ENCODE measurements at places on chromosomes 2 and 18. TPM values are rescaled to one million over a fixed set of nuclear protein-coding genes. Genes with fewer than 3 reads are reported as not detected.

- peaks cover 48% of the 10 kb centered on the region for H3K4me1 ChIP-seq
- peak overlapping the region; percentile 15 for H3K27ac ChIP-seq
- no peaks in the 10 kb centered on the region for H3K36me3 ChIP-seq
- H3K4me3 ChIP-seq, result no peak overlapping the region
Measured at GRCh38 chr2:64641599-64641998, 12.1 kb downstream of the SERTAD2 start.

GRCh38 chr18:5150894-5151293, 46.2 kb downstream of the AKAIN1 start:
- DNase-seq, result no peak
- H3K4me3 ChIP-seq, result no peak overlapping the region
- no peaks in the 10 kb centered on the region for H3K27me3 ChIP-seq
- no peak overlapping the region for H3K27ac ChIP-seq

- H3K27me3 ChIP-seq, result no peaks in the 10 kb centered on the region
- no peak overlapping the region for H3K4me3 ChIP-seq
- H3K27ac ChIP-seq, result no peak overlapping the region
Measured at GRCh38 chr18:52216666-52217065, 123.3 kb upstream of the DCC start.

DNA sequence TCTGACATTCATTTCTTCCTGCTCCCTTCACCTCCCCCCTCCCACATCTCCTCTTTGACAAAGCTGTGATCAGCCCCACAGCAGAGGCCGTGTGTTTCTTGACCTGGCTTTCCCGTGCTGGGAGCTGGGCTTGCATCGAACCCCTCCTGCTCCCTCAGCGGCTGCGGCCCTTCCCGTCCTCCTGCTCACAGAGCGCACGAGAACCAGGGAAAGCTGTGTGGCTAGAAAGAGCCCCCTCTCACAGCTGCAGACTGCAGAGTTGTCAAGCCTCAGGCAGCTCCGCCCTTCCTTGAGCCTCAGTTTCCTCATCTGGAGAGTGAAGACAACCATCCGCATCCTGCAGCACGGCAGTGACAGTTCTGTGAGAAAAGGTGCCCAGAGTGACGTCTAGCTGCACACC, 65.7 kb upstream of the GLI2 start:
- H3K27me3 ChIP-seq, result no peaks in the 10 kb centered on the region
- H3K27ac ChIP-seq, result no peak overlapping the region
- no peaks in the 10 kb centered on the region for H3K36me3 ChIP-seq
- no peak for DNase-seq
- H3K4me3 ChIP-seq, result no peak overlapping the region

- H3K27me3 ChIP-seq, result no peaks in the 10 kb centered on the region
- H3K4me3 ChIP-seq, result no peak overlapping the region
- no peaks in the 10 kb centered on the region for H3K36me3 ChIP-seq
- DNase-seq, result peak; percentile 42
- H3K27ac ChIP-seq, result no peak overlapping the region
Measured at GRCh38 chr2:232541195-232541960, 1.9 kb downstream of the CHRNG start.

DNA sequence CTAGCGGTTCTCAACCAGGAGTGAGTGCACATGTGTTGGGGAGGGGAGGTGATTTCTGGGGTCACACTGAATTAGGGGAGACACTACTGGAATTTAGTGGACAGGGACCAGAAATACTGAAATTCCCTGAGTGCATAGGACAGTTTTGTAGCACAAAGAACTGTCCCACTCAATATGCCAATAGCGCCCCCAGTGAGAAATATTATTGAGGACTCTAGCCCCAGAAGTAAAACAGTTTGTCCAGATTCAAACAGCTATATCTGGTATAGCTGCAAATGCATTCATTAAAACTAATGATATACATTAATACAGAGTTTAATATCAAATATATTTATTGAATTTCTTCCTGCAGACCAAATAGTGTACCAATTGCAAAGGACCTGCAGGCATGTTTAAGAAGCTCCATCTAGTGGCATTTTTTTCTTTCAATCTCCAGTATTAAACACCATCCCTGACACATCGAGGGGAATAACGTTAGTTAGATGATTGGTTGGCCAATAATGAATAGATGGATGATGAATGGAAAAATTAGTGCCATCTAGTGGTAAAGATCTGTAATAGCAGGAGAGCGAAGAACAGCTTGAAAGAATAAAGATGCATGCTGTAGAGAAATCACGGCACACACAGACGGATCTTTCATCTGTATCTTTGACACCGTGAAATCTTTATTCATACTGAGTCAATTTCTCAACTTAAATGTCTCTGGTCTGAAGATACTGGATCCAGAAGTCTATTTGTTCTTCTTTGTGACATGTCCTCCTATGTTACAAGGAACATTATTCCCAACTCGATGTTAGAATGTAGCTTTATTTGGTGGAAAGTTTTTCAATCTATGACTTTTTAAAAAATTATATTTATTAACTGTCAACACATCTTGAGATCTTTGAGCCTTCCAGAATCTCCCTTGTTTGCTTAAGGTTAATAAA, 62.5 kb downstream of the DHRS9 start:
- H3K27ac ChIP-seq, result no peak overlapping the region
- no peaks in the 10 kb centered on the region for H3K27me3 ChIP-seq
- H3K4me1 ChIP-seq, result no peaks in the 10 kb centered on the region
- no peak for DNase-seq
- no peak overlapping the region for H3K4me3 ChIP-seq
- H3K36me3 ChIP-seq, result no peaks in the 10 kb centered on the region

GRCh38 chr18:55981712-55982475, 393.9 kb upstream of the TCF4 start:
- H3K27ac ChIP-seq, result peak overlapping the region; percentile 3
- H3K4me1 ChIP-seq, result no peaks in the 10 kb centered on the region
- DNase-seq, result no peak
- no peak overlapping the region for H3K4me3 ChIP-seq
- H3K36me3 ChIP-seq, result no peaks in the 10 kb centered on the region
- H3K27me3 ChIP-seq, result no peaks in the 10 kb centered on the region

GRCh38 chr18:6956999-6957398, 160.6 kb downstream of the LAMA1 start:
- H3K4me3 ChIP-seq, result no peak overlapping the region
- H3K4me1 ChIP-seq, result no peaks in the 10 kb centered on the region
- H3K27ac ChIP-seq, result no peak overlapping the region
- H3K27me3 ChIP-seq, result no peaks in the 10 kb centered on the region
- H3K36me3 ChIP-seq, result no peaks in the 10 kb centered on the region

DNA sequence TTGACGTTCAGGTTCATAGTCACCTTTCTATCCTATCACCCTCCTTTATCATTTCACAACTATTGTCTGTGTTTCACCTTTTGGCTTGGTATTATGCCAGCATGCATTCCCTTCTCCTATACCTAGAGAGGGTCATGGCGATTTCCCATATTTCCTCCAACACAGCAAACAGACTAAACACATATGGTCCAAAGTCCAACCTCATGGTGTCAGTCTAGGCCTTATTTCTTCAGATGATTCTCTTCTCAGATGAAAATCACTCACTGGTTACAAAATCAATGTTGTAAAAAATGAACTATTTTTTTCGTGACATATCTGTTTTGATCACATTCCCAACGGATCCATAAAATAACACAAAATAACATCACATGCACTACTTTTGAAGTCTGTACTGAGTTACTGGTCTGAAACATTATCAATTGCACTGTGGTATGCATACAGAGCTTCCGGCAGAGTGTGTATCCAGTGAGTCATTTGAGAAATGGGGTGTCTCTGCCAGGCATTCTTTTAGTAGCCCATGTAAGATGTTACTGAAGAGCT, 204.8 kb upstream of the GALNT5 start:
- no peak for DNase-seq
- no peak overlapping the region for H3K4me3 ChIP-seq
- H3K27ac ChIP-seq, result no peak overlapping the region
- no peaks in the 10 kb centered on the region for H3K4me1 ChIP-seq
- H3K36me3 ChIP-seq, result no peaks in the 10 kb centered on the region

DNA sequence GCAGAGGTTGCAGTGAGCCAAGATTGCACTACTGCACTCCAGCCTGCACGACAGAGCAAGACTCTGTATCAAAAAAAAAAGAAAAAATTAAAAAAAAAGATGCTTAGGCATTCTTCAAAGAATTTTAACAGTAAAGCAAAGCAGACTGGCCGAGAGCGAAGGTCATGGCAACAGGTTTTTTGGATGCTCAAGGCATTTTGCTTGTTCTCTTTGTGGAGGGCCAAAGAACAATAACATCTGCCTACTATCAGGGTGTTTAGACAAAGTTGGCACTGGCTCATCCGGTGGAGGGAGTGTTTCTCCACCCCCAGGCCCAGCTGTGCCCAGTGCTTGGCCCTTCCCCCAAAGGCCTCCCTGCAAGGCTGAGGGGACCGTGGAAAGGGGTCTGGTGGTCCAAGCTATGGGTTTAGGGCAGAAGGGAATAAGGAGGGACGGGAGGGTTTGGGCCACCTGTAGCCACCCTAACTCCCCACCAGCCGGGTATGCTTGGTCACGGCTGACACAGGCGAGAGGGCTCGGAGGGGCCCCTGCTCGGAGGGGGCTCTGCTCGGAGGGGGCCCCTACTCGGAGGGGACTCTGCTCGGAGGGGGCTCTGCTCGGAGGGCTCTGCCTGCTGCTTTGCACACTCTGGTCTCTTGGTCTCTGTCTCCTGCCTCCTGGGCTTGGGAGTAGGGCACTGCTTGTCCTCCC, 26.7 kb upstream of the ALLC start:
- no peaks in the 10 kb centered on the region for H3K36me3 ChIP-seq
- H3K27me3 ChIP-seq, result no peaks in the 10 kb centered on the region
- no peaks in the 10 kb centered on the region for H3K4me1 ChIP-seq

- no peak for DNase-seq
- H3K27me3 ChIP-seq, result no peaks in the 10 kb centered on the region
Measured at GRCh38 chr2:55048508-55049042, 1.7 kb downstream of the RTN4 start.

- H3K4me1 ChIP-seq, result no peaks in the 10 kb centered on the region
- H3K36me3 ChIP-seq, result no peaks in the 10 kb centered on the region
- no peak for DNase-seq
- H3K4me3 ChIP-seq, result no peak overlapping the region
- no peaks in the 10 kb centered on the region for H3K27me3 ChIP-seq
- H3K27ac ChIP-seq, result no peak overlapping the region
Measured at GRCh38 chr2:170456914-170457313, 258.2 kb upstream of the SP5 start.

DNA sequence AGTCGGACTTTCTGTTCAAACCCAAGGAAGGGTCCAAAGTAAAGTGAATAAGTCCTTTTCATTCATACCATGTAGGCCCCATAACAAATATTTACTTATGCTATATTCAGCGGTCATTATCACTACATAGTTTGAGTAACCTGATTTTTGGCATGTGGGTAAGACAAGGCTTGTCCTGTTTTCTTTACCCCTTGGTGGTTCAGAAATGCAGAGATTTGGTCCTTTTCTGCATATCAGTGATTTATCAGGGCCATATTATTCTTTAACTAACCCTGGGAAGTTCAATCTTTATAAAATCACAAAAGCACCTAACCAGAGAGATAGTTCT, 157.4 kb downstream of the GPD2 start:
- no peaks in the 10 kb centered on the region for H3K4me1 ChIP-seq
- H3K36me3 ChIP-seq, result no peaks in the 10 kb centered on the region
- no peak overlapping the region for H3K4me3 ChIP-seq
- no peak overlapping the region for H3K27ac ChIP-seq
- no peaks in the 10 kb centered on the region for H3K27me3 ChIP-seq
- no peak for DNase-seq

- H3K36me3 ChIP-seq, result no peaks in the 10 kb centered on the region
- H3K4me1 ChIP-seq, result no peaks in the 10 kb centered on the region
- H3K4me3 ChIP-seq, result no peak overlapping the region
- no peaks in the 10 kb centered on the region for H3K27me3 ChIP-seq
- no peak overlapping the region for H3K27ac ChIP-seq
Measured at GRCh38 chr2:160730296-160730995, 236.8 kb upstream of the RBMS1 start.

DNA sequence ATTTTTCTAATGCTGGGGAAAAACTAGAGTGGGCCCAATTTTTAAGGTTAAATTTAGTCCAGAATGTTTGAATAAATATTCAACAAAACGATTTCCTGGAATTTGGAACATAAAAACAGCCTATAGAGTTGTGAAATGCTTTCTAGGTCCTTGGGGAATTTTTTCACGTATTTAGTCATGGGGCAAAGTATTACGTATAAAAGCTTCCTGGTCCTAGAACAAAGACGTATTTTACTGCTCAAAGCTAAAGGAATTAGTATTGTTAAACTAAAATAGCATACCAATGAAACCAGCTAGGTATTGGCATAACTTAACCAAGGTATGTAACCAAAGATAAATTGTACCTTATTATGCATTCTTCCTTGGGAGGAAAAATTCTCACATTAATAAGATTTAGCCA, 1.6 kb downstream of the SESTD1 start:
- H3K4me3 ChIP-seq, result peak overlapping the region; percentile 77
- no peaks in the 10 kb centered on the region for H3K36me3 ChIP-seq
- H3K4me1 ChIP-seq, result no peaks in the 10 kb centered on the region
- DNase-seq, result no peak
- H3K27me3 ChIP-seq, result no peaks in the 10 kb centered on the region

GRCh38 chr2:23388294-23388693, 3.3 kb downstream of the KLHL29 start:
- H3K27me3 ChIP-seq, result peaks cover 8% of the 10 kb centered on the region
- no peaks in the 10 kb centered on the region for H3K4me1 ChIP-seq
- H3K4me3 ChIP-seq, result no peak overlapping the region
- DNase-seq, result no peak
- no peak overlapping the region for H3K27ac ChIP-seq

DNA sequence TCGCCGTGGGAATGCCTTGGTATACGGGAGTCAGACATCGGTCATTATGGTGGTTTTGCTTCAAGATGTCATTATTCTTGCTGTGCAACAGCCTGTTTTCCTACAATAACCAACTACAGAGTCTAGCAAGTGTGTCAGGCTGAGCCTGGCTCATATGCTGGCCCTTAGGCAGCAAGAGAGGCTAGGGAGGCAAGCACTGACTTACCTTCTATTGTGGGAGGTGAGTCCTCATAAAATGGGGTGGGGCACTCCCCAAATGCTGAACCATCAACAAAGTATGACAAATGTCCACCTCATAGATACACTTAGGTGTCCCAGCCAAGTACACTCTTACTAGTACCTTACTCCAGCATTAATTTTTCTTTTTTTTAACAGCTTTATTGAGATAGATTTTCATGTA, 77.0 kb upstream of the ATL2 start:
- H3K4me1 ChIP-seq, result no peaks in the 10 kb centered on the region
- H3K27ac ChIP-seq, result no peak overlapping the region
- no peak for DNase-seq
- no peak overlapping the region for H3K4me3 ChIP-seq

DNA sequence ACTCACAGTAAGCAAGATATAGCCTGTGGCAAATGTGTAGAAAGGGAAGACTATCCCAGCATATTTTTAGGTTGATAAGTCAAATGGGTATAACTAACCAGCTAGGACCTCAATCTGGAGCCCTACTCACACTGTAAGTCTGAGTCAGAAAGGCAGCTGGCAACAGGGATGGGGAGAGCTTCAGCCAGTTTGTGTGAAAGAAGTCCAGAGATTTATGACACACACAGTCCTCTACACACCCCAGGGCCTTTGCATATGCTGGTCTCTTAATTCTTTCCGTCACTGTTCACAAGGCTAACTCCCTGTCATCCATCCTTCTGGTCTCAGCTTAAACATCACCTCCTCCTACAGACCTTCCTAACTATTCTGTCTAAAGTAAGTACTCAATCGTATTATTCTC, 5.9 kb upstream of the TCF4 start:
- H3K4me3 ChIP-seq, result no peak overlapping the region
- H3K27me3 ChIP-seq, result no peaks in the 10 kb centered on the region
- no peak overlapping the region for H3K27ac ChIP-seq
- H3K36me3 ChIP-seq, result no peaks in the 10 kb centered on the region

The KCNJ3 gene
- 27.3 TPM for total RNA-seq

The DNAJC5G gene
- total RNA-seq, result 4.3 TPM

The FOXD4L1 gene
- total RNA-seq, result not detected

The RAD51AP2 gene
- total RNA-seq, result not detected

The MARCO gene
- 3.3 TPM for total RNA-seq

The TNFRSF11A gene
- 29.6 TPM for total RNA-seq

The CD28 gene
- total RNA-seq, result 0.67 TPM

The IGFBP2 gene
- total RNA-seq, result 48.5 TPM

The STPG4 gene
- not detected for total RNA-seq

The RNMT gene
- 13.4 TPM for total RNA-seq

All from Peyer's patch (tissue), 4 donors.